ENCODE measurements at places on chromosomes 4 and X.

GRCh38 chr4:74376888-74377483, 12.0 kb downstream of the EREG start:
- DNase-seq = peak; percentile 51

DNA sequence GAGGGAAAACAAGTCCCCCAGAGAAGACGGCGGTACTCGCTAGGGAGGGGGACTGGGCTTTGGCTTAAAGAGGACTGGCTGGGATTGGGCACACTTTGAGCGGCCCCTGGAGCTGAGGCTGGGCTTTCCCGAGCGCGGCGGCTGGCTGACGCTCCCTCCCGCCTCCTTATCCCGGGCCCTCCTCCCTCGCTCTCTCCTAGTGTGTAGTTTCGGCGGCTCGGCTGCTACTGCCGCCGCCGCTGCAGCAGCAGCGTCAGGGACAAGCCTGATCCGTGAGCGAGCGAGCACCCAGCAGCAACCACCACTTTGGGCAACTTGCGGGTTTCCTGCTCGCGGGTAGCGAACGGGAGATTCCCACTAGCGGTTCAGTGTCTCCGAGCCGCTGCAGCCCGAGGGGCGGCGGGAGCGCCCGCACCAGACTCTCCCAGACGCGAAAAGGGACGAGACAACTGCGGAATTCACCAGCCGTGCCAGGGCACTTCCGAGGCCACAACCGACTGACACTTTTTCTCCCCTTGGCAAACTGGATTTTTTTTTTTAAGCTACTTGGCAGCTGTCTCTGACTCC, 632 bp upstream of the PCDH7 start:
- DNase-seq = peak; percentile 71

GRCh38 chrX:10011261-10011931, 44.2 kb downstream of the CLDN34 start:
- DNase-seq = no peak

- DNase-seq = no peak
Observed at GRCh38 chrX:129108936-129109335, 414.4 kb downstream of the SMARCA1 start.

DNA sequence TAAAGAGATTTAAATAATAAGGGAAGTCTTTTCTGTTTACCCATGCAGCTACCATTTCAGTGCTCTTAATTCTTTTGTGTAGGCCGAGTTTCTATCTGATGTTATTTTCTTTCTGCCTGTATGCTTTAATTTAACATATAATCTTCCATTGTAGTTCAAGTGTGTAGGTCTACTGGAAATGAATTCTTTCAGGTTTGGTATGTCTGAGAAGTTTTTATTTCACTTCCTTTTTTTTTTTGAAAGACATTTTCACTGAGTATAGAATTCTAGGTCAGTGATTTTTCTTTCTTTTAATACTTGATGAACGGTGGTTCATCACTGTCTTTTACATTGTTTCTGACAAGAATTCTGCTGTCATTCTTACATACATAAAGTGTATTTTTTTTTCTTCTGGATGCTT, 42.1 kb downstream of the VAMP7 start:
- DNase-seq = no peak

DNA sequence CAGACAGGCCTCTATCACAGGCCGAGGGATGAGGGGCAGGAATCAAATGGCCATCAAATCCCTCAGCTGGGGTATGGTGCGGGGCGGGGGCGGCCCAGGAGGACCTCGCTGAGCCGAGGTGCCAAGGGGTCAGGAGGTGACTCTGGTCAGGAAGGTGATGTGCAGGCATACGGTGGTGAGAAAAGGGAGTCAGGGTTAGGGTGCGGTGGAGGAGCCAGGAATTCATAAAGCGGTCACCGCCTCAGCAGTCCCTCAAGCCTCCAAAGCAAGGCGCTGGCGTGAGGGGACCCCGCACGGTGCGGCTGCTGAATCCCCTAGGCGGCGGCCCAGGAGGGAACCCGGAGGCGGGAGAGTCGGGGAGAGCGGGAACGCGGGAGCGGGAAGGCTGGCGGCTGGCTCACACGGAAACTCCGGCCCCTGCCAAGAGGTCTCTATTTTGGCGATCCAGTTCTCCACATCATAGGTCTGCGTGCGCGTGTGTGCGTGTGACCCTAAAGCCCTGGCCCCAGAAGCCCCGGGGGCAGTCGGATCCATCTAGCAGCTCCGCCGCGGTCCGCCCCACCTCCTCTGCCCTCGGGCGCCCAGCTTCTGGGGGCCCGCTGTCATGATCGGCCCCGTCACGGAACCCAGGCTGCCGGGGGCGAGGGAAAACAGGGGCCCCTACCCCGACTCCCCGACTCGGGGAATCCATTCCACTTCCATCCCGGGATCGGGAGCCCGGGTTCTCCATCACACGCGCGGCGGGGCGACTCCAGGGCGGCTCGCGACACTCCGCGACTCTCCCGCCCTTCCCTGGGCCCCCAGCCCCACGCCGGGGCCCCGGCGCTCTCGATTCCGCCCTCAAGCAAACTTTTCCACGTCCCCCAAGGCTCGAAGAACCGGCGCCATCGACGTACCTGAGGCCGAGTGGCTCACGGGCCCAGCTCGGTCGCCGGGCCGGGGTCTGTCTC, 593 bp downstream of the ELF4 start:
- DNase-seq = no peak

GRCh38 chr4:182916483-182917181, 554 bp downstream of the DCTD start:
- peak; percentile 47 for DNase-seq

GRCh38 chrX:38898261-38898660, 97.0 kb downstream of the MID1IP1 start:
- DNase-seq = no peak

DNA sequence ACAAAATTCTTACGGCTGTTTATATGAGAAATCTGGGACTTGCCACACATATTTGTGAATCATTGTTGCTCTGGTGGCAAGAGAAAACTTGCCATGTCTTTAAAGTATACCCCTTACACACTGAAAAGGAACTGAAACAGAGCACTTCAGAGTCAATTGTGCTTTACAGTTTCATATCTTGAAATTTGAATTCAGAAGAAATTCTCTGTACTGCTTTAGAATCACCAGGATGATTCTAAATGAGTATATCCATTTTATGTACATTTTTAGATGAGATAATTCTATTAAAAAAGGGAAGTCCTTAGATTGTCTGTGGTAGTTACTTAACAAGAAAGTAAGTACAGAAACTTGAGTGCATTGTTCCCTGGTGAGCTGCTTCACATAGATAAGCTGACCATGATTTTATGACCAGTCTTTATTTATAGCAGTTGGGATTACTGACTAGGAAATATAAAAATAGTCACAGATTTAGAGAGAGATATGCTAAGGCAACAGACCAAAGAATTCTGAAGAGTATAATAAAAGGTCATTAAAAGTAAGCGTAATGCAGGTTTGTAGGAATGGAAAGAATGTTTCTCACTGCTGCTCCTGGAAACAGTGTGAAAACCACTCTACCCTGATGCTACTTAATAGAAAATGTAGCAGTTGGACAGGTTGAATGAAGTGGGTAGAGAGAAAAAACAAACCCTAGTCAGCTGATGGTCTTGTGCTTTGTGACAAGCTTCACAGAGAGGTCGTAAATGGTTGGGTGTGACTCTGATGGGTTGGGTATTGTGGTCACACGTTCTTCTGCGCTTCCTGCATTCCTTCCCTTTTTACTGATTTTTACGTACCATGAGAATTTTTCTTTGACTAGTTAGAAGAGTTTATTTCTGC, 41.0 kb downstream of the FNIP2 start:
- peak; percentile 62 for DNase-seq

DNA sequence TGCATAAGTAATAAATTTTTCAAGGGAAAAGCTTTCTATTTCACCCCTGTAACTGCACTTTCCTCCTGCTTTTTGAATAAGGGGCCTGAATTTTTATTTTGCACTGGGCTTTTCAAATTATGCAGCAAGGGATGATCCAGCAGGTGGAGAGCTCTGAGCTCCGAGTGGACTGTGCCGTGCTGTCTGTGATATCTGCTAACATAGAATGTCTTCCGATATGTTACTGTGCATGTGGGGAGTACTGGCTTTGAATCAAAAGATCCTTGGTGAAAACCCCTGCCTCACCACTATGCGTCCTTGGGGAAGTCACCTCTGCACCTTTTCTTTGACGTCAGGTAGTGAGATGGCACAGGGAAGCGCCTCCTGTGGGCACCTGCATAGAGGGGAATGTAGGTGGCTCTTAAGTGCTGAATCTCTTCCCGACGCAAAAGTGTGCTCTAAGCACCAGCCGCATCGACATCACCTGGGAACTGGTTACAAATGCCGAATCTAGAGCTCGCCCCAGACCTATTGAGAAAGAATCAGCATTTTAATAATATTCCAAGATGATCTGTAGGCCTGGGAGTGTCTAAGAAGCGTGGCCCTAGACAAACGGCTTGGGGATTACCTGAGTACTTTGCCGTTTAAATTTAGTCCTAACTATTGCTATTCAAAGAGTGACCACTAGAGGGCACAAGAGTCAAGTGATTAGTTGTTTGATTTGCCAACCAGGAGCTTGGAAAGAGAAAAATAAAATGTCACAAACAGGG, 19.2 kb upstream of the WFS1 start:
- DNase-seq = peak; percentile 79

GRCh38 chrX:40147971-40148370, 50.2 kb upstream of the BCOR start:
- DNase-seq = no peak

Data from Ammon's horn (tissue), 1 donor.